ENCODE measurements at places on chromosomes 2 and 18. TPM values are rescaled to one million over a fixed set of nuclear protein-coding genes. Genes with fewer than 3 reads are reported as not detected.

ZNF521 gene
- 0.68 TPM for total RNA-seq

ACTG2 gene
- 809 TPM for total RNA-seq

CROCC2 gene
- not detected for total RNA-seq

MGAT4A gene
- 4.4 TPM for total RNA-seq

SP140 gene
- total RNA-seq, result 5.3 TPM

LOXL3 gene
- 3.2 TPM for total RNA-seq

ESPNL gene
- total RNA-seq, result 0.88 TPM

SUCLG1 gene
- 90.6 TPM for total RNA-seq

G6PC2 gene
- not detected for total RNA-seq

TUBA3D gene
- not detected for total RNA-seq

CRYGC gene
- not detected for total RNA-seq

RAMP1 gene
- total RNA-seq, result 2.6 TPM
